ENCODE measurements at places on chromosomes 16 and 17. TPM values are rescaled to one million over a fixed set of nuclear protein-coding genes. Genes with fewer than 3 reads are reported as not detected.

GRCh38 chr17:58520843-58521430 is 6.5 kb upstream of the MTMR4 start:
- no peak for DNase-seq

DNA sequence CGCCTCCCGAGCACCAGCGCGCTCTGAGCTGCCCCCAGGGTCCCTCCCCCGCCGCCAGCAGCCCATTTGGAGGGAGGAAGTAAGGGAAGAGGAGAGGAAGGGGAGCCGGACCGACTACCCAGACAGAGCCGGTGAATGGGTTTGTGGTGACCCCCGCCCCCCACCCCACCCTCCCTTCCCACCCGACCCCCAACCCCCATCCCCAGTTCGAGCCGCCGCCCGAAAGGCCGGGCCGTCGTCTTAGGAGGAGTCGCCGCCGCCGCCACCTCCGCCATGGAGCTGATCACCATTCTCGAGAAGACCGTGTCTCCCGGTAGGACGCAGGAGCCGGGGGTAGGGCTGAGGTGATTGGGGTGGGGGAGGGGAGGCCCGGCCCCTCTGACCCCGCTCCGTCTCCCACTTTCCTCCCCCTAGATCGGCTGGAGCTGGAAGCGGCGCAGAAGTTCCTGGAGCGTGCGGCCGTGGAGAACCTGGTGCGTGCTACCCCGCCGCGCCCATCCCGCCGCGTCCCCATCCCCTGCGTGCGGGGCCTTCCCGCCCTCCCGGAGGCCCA is 329 bp downstream of the KPNB1 start:
- no peak for DNase-seq

The C17orf67 gene
- 0.65 TPM for total RNA-seq

- DNase-seq, result peak; percentile 88
Observed at GRCh38 chr17:79836972-79837887, 2.0 kb downstream of the CBX4 start.

DNA sequence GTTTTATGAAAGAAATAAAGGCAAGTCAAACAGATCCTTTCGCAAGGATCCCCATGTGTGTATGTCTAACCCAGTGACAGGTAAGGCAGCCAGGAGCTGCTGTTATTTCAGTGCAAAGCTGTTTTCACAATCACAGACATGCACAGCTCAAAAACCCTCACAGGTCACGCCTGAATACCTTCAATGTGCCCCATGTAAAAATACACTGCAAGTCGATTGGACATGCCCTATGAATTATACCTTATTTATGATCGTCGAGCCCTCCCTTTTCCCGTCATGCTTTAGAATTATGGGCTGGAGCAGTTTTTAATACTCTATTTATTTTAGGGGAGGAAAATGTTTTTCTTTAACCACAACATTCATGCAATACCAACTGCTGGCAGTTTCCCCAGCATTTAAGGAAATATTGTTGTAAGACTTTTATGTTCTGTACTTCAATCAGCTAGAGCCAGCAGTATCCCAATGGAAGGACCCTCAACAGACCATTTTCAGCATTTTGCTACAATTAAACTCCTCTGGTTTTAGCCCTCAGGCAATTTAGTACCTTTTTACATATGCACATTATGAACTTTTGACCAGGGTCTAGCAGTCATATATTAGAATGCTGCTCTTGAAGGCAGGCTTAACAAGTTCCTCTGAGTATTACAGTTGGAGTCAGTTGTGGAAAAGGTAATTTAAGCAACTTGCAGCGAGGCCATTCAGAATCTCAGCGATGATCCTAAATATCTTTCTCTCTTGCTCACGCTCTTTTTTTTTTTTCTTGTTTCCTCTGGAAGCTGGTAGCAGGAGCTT is 362.2 kb downstream of the WWOX start:
- no peak for DNase-seq

The POLG2 gene
- total RNA-seq, result 7.2 TPM

DNA sequence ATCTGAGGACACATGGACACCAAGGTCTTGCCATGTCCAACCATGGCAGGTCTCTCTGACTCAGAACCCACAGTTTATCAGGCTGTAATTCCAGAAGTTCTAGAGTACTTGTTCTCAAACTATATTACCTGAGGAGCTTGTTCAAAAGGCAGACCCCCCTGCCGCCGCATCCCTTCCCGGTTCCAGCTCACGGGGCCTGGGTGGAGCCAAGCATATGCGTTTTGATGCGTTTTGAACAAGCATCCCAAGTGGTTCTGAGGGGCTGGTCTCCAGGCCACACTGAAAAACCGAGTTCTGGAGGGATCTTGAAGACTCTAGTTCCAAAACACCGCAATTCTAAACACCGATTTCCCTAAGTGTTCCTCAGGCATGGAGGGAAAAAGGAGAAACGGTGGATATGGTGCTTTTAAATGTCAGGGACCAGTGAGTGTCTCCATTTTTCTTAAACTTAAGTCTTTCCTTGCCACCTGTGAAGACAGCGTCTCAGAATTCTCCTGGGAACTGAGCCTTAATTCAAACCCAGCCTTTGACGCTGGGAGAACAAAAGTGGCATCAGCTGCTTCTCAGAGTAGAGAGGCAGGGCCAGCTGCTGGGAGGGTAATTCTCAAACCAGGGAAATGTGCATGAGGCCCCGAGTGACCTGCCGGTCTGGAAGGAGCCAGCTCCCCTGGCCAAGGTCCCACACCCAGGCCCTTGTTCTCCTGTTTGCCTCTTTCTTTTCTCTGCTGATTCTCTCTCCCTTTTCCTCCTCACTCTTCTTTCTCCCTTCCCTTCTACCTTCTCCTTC is 84.4 kb upstream of the PLCG2 start:
- DNase-seq, result peak; percentile 62

The OTOP3 gene
- not detected for total RNA-seq

DNA sequence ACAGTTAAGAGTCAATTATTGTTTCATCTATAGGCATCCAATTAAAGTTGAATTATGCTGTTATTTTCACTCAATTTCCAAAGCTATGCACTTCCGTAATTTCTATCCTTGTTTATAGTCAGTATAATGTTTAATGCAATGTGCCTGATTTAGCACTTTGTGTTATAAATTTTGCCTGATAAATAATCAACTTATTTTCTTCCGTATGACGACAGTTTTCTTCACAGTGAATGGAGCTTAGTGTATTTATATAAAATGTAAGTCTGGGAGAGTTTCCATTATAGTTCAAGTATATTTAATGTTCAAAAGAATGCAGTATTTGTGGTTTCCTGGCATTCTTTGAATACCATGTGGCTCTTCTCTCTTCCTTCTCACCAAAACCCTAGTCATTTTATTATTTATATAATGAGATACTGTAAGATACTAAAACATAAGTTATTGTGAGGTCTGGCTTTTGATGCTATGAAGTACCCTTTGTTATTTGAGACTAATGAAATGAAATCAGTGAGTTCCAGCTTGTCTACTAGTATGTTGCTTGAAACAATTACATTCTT is 240.6 kb downstream of the PRKCA start:
- no peak for DNase-seq

The JPH3 gene
- total RNA-seq, result 0.28 TPM

- DNase-seq, result peak; percentile 23
Observed at GRCh38 chr16:57987441-57988177, 12.9 kb downstream of the ZNF319 start.

GRCh38 chr17:2683912-2684311 is 27.7 kb downstream of the CLUH start:
- no peak for DNase-seq

- DNase-seq, result no peak
Observed at GRCh38 chr16:71937868-71938510, 42.7 kb downstream of the IST1 start.

- DNase-seq, result peak; percentile 16
Observed at GRCh38 chr16:13036600-13036999, 135.2 kb downstream of the SHISA9 start.

DNA sequence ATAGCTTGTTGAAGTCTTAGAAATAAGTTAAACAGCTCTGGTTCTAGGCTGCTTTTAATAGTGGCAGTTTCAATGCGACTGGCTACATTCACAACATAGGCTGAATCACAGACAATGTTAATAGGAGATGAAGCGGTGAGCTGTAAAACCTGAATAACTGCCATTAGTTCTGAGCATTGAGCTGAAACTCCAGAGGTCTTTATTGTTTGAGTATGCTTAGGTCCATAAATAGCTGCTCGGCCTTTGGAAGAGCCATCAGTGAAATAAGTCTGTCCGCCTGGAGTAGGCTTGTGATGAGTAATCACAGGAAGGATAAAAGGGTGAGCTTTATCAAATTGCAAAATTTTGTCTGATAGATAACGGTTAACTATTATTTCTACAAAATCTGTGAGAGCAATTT is 9.4 kb upstream of the ZNF689 start:
- DNase-seq, result no peak

The CPHXL gene
- not detected for total RNA-seq

Measured in right cardiac atrium (tissue), 5 donors.